Cerebellar nuclear complex (tissue), 1 donor: ENCODE measurements at places on chromosomes 2 and 18.

DNA sequence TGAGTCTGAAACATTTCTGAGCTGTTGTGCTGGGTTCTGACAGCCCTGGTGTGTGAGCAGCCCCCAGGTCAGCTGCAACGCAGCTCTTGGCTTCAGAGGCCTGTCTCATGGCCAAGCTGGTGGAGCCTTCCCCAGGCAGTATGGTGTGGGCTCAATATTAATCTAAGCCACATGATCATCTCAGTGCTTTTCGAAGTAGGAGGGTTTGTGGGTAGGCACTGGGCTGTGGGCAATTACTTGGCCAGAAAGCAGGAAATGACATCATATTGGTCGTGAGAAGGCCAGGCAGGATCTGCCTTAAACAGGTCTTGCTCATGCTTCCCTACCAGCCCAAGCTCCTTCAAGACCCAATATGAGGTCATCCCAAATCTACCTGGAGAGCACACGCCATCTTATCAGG lies 26.9 kb downstream of the LOXHD1 start:
- DNase-seq = no peak

DNA sequence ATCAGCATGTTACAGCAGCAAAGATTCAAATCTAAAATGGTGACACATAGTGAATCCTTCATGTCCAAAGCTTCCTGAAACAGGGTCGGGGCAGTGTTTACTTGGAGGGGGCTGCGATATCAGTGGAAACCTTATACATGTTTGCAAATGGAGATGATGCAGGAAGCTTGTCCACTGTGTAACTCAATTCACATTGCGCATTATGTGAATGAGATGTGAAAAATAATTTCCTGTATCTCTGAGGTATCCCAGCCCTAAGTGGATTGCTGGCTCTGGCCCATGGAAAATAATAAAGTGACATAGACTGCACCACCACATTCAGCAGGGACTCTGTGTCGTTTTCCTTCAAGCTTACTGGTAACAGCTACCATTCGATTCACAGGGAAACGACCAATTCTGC lies 505.5 kb downstream of the GALR1 start:
- no peak for DNase-seq

DNA sequence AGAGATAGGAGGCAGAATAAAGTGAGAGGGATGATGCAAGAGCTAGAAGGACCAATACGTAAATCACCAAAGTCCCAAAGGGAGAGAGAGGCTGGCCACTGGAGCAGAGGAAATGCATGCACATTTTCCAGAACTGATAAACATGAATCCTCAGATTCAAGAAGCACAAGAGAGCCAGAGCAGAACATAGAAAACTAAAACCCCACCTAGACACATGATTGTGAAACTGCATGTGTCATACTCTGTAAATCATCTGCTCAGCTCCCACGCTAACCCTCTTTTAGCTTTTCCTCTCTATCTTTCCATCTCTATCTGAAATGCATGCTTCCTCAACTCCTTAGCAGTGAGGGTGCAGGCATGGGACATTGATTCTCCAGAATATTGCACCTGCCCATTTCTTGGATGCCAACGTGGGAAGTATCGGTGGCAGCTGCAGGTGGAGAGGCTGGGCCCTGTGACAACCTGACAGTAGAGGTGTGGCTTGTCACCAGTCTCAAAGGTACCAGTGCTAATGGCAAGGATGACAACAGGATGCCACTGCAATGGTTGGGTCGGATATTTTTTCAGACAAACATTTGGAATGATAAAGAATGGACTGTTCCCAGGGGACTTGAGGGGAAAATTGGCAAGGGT lies 89.3 kb upstream of the OTOS start:
- DNase-seq = no peak

GRCh38 chr18:27175245-27175644 lies 9.9 kb downstream of the CHST9 start:
- DNase-seq = no peak

- DNase-seq = no peak
Measured at GRCh38 chr18:23964282-23965238, 50.0 kb upstream of the TTC39C start.

- DNase-seq = no peak
Measured at GRCh38 chr18:24964216-24964615, 387.8 kb downstream of the ZNF521 start.

DNA sequence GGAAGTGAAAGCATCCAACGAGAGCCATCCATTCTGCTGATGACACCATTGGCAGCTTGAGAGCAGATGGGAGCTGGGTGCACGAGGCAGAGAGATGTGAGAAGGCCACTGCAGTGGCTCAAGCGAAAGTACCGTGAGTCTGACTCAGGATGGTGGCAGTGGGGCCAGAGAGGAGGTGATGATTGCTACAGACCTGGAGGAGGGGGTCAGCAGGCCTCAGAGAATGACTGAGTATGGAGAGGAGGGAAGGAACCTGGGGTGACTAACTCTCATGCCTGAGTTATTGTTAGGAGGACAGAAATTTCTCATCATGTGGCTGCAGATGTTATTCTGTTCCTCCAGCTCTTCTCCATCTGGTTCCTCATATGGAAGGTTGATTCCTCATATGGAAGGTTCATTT lies 8.8 kb upstream of the ZBTB7C start:
- DNase-seq = no peak

GRCh38 chr18:2889761-2890192 lies 43.0 kb downstream of the EMILIN2 start:
- DNase-seq = no peak

- DNase-seq = no peak
Measured at GRCh38 chr18:58392324-58393000, 236.4 kb downstream of the ALPK2 start.
